Activated T-helper 1 cell treated with anti-CD3 and anti-CD28 coated beads, Interleukin-12 subunit alpha, Interleukin-12 subunit beta, Interleukin-2, Interleukin-4 antibody, amounts not matched to agents 30 ng/mL and 10 ng/mL and 1 ng/mL, durations not matched to agents 14 hours and 24 hours and 36 hours (primary cell): ENCODE measurements at places on chromosomes 4 and X.

DNA sequence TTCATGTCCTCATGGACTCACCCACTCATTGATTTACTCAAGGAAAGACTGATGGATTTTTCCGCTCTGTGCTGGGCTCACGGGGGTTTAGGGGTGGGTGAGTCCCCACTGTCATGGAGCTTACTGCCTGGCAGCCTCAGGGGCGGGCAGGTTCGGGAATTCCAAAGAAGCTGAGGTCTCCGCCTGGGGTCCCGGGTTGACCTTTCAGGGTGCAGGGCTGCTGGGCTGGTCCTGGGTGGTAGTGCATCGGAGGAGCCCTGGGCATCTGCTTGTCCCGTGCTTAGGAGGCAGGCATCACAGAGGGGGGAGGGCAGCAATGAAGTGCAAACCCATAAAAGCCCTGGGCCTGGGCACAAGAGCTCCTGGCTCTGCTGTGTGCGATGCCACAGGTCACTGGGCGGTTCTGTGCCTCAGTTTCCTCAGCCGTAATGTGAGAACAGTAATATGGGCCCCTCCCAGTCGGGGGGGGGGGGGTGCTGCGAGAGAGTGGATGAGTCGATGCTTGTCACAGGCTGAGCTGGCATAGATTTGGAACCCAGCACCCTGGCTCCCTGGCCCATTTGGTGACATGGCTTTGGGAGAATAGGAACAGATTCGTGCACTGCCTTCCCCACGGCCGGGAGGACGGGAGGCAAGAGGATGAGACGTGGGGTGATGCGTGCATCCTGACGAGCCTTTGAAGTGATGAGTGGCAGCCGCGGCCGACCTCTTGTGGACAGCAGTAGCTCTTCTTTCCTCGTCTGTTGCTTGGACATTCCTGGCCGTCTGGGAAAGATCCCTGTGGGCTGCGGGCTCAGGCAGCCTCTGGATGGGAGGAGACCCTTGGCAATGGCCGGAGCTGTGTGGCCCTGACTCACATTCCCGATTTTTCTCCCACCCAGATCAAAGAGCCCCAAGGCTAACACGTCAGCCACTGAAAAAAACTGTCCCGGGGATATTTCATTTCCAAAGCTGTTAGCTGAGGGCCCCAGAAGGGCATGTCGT lies 42.0 kb downstream of the PSAPL1 start:
- DNase-seq, result no peak

GRCh38 chr4:71198958-71199357 lies 139.9 kb upstream of the SLC4A4 start:
- DNase-seq, result no peak

DNA sequence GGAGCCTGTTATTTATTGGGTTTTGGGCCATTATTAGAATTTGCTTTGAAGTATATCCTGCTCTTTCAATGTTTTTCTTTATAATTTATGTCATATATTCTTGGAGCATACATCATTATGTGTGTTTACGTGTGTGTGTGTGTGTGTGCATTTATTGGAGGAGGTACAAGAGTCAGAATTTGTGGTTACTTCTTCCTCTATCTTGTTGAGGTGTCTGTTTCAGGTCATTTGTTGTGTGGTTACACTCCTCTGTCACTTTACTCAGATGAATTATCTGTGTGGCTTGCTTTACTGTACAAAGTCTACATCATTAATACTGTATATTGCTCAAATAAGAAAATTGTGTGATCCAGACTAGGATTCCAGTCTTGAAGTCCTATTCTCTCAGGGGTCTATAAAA lies 1957.4 kb upstream of the TENM3 start:
- DNase-seq, result no peak

GRCh38 chrX:42119076-42119475 lies 195.7 kb upstream of the CASK start:
- no peak for DNase-seq

DNA sequence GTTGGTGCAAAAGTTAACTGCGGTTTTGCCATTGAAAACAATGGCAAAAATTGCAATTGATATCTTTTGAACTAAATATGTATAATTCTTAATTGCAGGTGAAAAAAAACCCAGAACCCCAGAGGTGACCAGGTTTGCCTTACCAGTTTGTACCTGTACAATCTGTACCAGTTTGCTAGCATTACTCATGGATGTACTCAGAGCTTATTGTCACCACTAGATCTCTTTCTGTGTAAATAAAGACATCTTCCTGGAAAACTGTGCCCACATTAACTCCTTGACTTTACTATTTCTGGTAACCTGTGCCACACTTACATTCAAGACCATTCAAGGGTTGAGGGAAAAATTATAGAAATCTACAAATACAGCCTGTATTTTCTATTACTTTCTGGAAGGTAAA lies 139.7 kb downstream of the ELOVL6 start:
- DNase-seq, result no peak

- no peak for DNase-seq
Measured at GRCh38 chr4:120855307-120856001, 67.1 kb downstream of the PRDM5 start.

DNA sequence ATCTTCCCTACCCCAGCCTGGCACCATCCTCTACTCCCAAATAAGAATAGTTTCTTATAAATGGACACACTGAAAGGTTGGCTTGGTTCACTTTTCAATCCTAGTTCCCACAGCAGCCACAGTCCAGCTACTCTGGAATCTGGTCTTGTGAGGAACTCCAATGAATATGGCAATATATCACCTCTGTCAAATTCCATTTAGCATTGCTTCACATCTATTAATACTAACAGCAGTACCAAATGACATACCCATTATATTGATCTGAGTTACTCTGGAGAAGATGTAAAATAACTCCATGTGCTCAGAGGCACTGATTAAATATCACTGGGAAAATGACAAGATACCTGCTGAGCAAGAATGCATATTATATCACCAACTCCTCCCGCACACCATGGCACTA lies 8.6 kb downstream of the OPHN1 start:
- DNase-seq, result no peak

GRCh38 chr4:187218705-187219245 lies 495.1 kb upstream of the FAT1 start:
- no peak for DNase-seq

DNA sequence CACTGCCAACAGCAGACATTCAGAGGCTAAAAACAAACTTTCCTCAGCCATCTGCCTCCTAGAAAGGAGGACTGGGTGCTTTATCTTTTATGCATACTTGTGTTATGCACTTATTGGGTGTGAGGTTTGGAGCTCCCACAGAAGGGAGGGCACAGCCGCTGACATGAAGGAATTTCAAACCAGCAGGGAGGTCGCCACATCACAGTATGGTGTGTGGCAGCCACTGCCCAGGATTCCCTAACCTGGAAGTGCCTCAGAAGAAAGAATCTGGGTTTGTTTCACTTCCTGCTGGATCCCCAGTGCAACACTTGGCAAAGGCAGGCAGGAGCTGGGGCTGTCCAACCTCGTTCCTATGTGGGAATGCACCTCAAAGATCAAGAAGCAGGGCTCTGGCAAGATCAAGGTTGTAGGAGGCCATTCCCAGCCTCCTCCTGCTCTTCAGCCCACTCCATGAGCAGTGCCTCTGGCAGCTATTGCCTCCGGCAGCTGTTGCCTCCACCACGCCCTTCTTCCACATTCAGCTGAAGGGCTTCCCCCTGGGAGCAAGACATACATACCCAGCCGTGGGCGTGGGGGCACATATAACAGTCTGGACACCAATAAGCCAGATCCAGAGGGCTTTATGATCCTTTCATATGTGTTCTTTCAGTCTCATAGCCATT lies 109.0 kb upstream of the MAMLD1 start:
- no peak for DNase-seq

- no peak for DNase-seq
Measured at GRCh38 chr4:118154649-118155048, 120.4 kb downstream of the NDST3 start.

- DNase-seq, result no peak
Measured at GRCh38 chr4:142120921-142121320, 484.5 kb downstream of the IL15 start.

DNA sequence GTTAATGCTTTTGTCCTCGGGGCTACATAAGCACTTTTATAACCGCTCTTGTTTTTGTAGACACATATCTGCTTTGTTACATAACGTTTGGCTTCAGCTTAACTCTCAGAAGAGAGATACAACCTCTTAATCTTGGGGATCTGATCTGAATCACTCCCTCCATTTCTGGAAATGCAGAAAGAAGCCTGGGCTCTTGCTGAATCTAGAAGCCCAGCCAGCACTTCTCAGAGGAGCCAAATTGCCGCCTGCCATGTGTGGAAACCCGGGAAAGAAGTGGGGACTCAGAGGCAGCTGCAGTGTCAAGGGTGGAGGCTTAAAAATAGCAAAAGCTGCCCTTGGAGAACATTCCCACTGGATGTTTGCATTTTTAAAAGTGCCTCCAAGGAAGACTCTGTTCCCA lies 69.3 kb upstream of the LDB2 start:
- no peak for DNase-seq

DNA sequence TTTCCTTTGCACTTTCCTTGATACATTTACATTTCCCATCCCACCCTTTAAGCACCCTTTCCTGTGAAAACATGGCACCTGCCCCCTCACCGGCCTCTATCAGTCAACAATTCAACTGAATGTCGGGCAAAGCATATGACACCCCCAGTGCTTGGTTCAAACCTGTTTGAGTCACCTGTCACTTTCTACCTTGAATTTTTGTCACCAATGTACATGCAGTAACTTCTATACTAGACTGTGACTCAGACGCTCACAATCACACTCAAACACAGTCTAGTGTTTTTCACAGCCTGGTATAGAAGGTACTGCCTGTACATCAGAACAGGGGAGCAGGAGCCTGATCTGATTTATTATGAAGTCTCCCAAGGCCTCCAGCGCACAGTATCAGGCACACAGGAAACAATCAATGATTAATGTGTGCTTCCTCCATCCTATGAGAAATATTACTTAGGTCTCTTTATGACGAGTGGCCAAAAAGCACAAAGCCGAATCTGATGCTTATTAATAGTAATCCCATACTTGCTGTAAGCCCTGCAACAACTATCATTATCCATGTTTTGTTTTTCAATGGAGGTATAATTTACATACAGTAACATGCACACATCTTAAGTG lies 49.2 kb upstream of the FAM9C start:
- DNase-seq, result no peak

GRCh38 chrX:30308263-30309138 lies 689 bp downstream of the NR0B1 start:
- no peak for DNase-seq

GRCh38 chrX:23052324-23052723 lies 52.6 kb downstream of the DDX53 start:
- no peak for DNase-seq

- no peak for DNase-seq
Measured at GRCh38 chr4:181685911-181686310, 557.3 kb upstream of the TENM3 start.

GRCh38 chr4:37615720-37616063 lies 70.5 kb downstream of the RELL1 start:
- no peak for DNase-seq

- DNase-seq, result no peak
Measured at GRCh38 chr4:2515830-2516550, 20.5 kb upstream of the FAM193A start.

- no peak for DNase-seq
Measured at GRCh38 chr4:172143605-172144314, 330.6 kb downstream of the GALNTL6 start.

DNA sequence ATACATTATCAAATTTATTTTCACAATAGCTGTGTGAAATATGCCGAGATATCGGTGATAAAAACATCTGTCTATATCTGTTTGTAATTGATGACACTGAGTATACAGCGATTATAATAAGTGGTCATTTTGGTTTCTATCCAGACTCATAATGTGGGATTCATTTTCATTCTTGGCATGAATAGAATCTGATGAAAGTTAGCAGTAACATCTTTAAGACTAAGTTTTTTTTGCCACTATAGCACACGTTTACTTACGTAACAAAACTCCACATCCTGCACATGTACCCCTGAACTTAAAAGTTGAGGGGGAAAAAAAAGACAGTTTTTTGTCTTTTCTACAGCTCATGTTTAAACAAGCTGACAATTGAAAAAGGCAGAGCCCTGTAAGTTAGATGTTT lies 86.4 kb downstream of the PPA2 start:
- DNase-seq, result no peak

DNA sequence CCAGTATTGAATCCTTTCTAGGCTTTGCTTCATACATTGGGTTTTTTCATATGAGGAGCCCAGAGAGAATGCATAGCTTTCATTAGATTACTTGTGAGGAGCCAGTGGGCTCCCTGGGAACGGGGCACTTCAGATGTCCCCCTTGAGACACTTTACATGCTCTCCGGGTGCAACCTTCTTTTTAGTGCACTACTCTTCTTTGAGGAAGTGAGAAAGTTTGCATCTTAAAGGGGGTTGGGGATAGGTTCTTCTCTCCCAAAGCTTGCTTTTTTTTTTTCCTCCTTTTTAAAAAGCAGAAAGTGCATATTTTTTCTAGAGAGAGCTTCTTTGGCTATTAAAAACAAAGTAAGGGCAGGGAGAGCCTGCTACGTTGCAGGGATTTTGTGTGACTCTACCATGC lies 4.3 kb downstream of the HADH start:
- DNase-seq, result no peak

DNA sequence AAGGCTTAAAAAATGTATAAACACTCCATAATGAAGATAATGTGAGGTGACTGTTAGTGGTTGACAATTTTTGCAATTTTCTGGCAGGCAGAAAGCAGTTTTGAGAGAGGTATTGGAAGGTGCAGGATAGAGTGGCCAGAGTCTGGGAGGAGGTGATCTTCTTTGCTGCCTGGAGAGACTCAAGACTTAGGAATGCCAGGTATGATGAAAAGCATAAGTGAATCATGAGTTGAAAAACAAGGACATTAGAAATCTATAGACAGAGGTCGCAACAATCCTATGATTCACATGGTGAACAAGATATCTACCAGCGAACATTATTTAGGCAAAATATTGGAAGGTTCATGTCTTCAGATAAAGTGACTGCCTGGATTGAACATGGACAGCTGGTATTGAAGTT lies 118.5 kb downstream of the CFAP299 start:
- no peak for DNase-seq

DNA sequence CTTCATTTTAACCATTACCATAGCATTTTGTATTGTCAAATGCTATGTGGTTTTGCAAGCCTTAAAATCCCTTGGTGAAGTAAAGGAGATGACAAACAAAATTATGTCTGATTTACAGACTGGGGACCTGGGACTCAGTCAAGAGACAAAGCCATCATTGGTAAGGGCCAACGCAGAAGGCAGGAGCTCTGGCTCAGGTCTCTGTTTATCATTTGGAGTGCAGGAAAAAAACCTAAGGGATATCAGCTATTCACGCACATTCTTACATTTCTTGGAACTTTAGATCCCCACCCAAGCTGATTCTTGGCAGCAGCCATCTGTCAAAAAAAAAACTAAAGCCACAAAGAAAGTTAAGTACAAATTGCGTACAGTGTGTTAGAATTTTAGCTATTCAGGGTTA lies 731.9 kb downstream of the STPG2 start:
- no peak for DNase-seq
